ENCODE measurements at places on chromosomes 6 and 20.

GRCh38 chr20:21265261-21266190 is 37.6 kb upstream of the XRN2 start:
- DNase-seq, result no peak

DNA sequence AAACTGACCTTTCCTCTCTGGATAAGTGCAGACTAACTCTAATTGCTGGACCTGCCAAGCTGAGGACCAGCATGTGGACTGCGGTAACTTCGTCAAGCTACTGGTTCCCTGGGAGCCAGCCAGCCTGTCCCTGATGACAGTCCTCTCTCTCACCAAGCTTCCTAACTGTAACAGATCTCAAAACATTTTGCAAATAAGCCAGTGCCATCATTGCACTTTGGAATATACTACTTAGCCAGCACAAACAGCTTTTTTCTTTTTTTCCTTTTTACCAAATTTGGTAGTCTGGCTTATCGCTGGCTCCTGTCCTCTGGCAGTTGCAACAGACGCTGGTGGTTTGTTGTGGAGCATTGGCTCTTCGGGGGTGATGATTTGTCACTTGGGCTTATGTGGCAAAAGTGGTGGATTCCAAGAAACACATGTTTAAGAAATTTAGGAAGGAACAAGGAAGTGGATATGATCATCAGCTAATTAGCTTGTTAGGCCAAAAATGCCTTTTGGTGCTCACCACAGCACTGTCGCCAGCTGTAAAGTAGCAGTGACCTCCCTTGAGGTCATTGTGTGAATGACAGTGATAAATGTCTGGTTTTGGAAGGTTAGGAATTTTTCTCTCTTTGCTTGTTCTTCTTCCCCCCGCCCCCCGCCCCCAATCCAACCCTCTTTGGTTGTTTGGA is 171.7 kb downstream of the CLIC5 start:
- no peak for DNase-seq

GRCh38 chr6:20013066-20013861 is 176.1 kb downstream of the ID4 start:
- DNase-seq, result no peak

DNA sequence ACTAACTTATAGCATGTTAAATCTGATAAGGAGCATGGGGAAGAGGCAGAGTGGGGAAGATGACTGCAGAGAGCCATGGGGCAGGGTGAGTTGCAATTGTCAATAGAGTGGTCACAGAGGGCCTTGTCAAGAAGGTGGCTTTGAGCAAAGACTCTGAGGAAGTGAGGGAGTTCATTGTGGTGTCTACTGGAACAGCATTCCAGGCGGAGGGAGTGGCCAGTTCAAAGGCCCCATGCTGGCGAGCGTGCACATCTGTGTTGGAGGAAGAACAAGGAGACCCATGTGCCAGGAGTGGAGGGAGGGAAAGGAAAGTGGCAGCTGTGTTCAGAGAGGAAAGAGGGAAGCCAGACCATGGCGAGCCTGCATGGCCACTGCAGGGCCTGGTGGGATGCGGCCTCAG is 15.8 kb upstream of the GPR6 start:
- no peak for DNase-seq

- no peak for DNase-seq
Observed at GRCh38 chr6:82750556-82750955, 315.1 kb downstream of the UBE3D start.

GRCh38 chr6:24357336-24358218 is at the start of gene DCDC2:
Gene DCDC2, minus strand, starts transcription at chr6:24358059. Its CDS starts 309 bp downstream, at chr6:24357750.
- DNase-seq, result no peak

GRCh38 chr6:154247119-154247861 is 109.3 kb downstream of the IPCEF1 start:
- DNase-seq, result peak; percentile 46

DNA sequence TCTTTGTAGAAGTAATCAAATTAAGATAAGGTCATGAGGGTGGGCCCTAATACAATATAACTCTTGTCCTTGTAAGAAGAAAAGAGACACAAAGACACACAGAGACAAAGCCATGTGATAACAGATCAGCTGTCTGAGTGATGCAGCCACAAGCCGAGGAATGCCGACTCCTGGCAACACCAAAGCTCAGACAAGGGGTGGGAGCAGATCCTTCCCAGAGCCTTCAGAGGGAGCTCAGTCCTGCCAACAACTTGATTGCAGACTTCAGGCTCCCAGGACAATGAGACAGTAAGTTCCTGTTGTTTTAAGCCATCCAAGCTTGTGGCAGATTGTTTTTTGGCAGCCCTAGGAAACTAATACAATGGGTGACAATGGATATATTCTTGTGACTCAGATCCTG is 325.0 kb upstream of the AGPAT4 start:
- DNase-seq, result no peak
